ENCODE measurements at places on chromosomes 12 and 14.

GRCh38 chr12:80186727-80187217, 87.4 kb downstream of the OTOGL start:
- DNase-seq: peak; percentile 94

GRCh38 chr12:108800591-108800990, 56.8 kb downstream of the SSH1 start:
- no peak for DNase-seq

DNA sequence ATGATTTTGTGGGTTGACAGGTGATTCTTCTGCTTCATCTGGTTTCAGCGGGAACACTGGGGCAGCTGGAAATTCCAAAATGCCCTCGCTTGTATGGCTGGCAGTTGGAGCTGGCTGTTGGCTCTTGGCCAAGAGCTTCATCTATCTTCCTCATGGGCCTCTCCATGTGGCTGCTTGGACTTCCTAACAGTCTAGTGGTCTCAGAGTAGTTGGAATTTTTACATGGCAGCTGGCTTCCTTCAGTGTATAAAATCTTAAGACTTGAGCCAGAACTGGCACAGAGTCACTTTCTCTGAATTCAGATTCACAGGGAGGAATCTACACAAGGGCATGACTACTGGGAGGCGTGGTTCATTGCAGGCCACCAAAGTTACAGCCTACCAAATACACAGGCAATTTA, 204.9 kb upstream of the RMST start:
- no peak for DNase-seq

DNA sequence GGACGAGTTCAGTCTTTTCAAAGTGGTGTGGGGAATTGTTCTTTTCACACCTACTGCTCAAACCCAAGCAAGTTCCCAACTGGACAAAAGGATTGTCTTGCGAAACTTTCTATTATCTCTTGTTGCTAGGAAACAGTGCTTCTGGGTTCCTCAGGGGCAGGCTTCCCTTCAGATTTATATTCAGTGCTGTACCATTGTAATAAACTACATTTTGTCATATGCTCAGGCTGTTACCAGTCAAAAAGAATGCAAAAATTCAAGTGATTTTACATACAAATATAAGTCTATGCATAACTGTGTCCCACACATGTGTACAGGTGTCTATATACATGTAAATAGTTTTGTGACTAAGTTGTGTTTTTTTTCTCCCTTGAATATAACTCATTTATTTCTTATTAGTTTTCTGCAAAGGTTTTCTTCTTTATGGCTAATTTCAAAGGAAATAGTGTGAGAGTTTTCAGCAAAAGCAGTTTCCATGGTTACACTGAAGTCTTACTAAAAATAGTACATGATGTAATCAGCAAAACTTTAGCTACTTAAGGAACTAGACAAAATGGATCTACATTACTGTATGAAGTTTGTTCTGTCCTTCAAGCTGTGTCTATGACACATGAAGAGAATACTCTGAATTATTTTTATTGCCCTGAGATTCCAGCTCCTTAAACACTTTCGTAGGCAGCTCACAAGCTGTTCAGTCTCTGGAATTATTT, 430.2 kb upstream of the TMPO start:
- no peak for DNase-seq

DNA sequence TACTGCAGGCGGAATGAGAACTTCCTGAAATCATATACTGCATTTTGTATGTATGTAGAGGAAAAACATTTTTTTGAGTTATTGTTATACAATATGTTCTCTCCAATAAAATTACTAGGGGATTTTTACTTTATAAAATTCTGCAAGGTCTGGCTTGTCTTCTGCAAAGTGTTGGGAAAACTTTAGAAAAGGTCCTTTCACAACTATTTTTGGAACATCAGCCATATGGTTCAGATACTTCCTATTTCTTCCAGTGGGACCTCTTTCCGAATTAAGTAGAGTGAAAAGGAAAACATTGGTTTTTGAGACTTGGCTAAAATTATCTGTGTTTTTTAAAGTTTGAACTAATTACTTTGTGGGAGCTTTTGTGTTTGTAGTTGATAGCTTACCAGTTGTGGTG, 52.7 kb downstream of the DAAM1 start:
- no peak for DNase-seq

- no peak for DNase-seq
Measured at GRCh38 chr12:92058664-92059063, 87.0 kb downstream of the BTG1 start.
